ENCODE measurements at places on chromosomes 2 and 18.
A peak's percentile ranks its signal among the peaks of the same experiment; 100 is the strongest.

- no peak for DNase-seq
Observed at GRCh38 chr2:29335396-29335795, 220.2 kb downstream of the CLIP4 start.

- DNase-seq, result peak; percentile 50
Observed at GRCh38 chr18:46333431-46334135, 229.4 kb downstream of the HAUS1 start.

- DNase-seq, result no peak
Observed at GRCh38 chr18:31199190-31199769, 36.6 kb upstream of the DSC1 start.

DNA sequence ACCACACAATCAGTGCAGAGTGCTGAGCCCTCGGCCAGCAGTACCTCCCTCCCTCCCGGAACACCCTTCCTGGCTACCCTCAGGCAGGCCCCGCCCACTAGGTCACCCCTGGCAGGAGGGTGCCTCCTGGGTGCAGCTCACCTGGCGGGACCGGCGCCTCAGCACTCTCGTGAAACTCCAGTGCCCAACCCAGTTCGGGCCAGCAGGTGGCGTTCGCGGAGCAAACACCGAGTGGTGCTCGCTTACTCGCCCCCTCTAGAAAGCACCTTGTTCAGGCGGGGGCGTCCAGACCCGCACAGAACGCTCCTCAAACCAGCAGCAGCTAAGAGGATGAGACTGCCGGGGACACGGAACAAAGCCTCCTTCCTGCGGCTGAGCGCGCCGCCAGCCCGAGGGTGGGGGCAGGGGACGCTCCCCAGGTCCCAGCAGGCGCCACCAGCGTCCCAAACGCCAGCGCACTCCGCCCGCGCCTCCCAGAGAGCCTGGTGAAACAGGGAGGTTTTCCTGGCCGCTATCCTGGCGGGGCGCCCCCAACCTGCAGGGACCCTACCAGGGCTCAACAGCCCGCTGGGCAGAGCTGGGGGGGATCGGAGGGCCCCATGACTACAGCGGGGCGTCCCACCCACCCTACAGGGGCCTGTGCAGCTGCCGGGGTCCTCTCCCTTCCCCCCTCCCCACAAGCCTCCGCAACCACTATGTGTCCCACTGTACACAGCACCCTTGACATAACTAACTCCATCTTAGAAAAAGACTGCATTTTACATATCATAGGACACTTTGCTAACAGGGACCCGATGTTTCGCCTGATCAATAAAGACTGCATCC, 44.7 kb downstream of the MRPS5 start:
- DNase-seq, result peak; percentile 77

GRCh38 chr2:65130664-65131175, 814 bp upstream of the RAB1A start:
- no peak for DNase-seq

GRCh38 chr2:106932644-106933043, 46.7 kb upstream of the ST6GAL2 start:
- no peak for DNase-seq

DNA sequence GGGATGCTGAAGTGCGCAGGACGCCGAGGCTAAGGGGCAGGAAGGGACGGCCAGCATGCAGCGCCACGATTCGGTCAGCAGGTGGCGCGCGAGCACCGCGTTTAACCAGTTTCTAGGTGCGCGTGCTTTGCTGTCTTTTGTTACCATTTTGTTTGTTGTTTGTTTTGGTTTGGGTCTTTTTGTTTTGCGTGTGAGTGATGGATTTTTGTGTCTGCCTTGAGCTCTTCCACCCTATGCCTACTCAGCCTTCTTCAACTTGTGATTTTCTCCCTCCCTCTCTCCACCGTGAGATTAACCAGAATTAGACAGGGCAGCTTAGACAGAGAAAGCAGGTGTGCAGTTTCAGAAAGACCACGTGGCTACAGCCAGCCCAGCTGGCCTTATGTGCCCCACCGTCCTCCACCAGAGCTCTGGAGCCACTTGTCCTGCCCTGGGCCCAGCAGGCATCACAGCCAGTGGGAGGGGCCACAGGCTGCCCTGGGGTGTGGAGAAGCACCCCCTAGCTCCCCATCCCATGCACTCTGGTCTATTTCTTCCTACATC, 180.2 kb downstream of the RNF144A start:
- peak; percentile 49 for DNase-seq

DNA sequence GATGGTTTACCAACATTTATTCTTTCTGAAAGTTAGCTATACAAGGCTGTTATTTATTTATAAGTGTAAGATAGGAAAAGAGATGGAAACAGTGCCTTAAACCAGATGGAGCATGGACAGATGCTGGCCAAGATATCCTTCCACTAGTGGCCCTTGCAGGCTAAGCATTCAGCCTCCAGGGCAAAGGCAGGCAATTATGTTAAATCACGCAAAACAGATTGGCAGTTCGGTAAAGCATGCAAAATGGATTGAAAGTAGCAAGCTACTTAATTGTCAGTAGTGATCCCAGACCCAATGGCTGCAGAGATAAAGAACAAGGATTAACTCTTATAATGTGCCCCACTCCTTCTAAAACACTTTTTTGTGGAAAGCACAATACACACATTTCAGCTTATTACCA, 105.4 kb upstream of the MAP4K3 start:
- DNase-seq, result no peak

- DNase-seq, result peak; percentile 11
Observed at GRCh38 chr18:58321986-58322385, 278.0 kb downstream of the NEDD4L start.

DNA sequence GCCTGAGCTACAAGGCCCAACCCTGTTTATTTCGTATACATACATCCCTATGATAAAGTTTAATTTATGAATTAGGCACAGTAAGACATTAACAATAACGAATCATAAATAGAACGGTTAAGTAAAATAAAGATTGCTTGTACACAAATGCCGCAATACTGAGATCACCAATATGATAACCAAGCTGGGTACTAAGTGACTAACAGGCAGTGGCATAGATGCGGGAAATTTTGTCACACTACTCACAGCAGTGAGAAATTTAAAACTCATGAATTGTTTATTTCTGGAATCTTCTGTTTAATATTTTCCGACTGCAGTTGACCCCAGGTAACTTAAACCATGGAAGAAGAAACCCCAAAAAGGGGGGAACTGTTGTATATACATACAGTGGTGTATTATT, 33.4 kb downstream of the NEURL3 start:
- no peak for DNase-seq

GRCh38 chr2:172783165-172783898, 47.7 kb downstream of the RAPGEF4 start:
- no peak for DNase-seq

- no peak for DNase-seq
Observed at GRCh38 chr2:104708967-104709366, 144.9 kb upstream of the POU3F3 start.

DNA sequence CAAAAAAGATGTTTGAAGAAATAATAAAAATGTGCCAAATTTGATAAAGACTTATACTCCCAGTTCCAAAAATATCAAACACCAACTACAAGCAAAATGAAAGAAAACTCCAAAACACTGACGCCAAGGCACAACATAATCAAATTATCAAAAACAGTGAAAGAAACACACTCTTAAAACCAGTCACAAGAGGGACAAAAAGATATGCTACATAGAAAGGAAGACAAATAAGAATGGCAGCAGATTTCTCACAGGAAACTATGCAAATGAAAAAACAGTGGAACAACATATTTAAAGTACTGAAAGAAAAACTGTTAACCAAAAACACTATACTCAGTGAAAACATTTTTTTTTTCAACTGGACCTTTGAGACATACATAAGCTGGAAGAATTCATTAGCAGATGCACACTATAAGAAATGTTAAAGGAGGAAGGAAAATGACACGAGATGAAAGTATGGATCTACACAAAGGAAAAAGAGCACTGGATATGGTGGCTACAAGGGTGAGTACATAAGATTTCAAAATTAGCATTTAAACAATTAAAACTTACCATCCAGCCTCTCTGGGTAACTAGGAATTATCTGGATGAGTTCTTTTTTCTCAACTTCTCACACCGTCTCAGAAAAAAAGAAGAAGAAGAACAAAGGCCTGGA, 94.0 kb upstream of the ACVR1C start:
- DNase-seq, result no peak

GRCh38 chr2:27723372-27724144, 48.0 kb upstream of the MRPL33 start:
- peak; percentile 27 for DNase-seq

- no peak for DNase-seq
Observed at GRCh38 chr2:160910681-160911080, 249.5 kb upstream of the TANK start.

- DNase-seq, result no peak
Observed at GRCh38 chr2:20934236-20934635, 109.6 kb downstream of the APOB start.

- DNase-seq, result peak; percentile 42
Observed at GRCh38 chr2:121810959-121811853, 55.8 kb downstream of the TSN start.

DNA sequence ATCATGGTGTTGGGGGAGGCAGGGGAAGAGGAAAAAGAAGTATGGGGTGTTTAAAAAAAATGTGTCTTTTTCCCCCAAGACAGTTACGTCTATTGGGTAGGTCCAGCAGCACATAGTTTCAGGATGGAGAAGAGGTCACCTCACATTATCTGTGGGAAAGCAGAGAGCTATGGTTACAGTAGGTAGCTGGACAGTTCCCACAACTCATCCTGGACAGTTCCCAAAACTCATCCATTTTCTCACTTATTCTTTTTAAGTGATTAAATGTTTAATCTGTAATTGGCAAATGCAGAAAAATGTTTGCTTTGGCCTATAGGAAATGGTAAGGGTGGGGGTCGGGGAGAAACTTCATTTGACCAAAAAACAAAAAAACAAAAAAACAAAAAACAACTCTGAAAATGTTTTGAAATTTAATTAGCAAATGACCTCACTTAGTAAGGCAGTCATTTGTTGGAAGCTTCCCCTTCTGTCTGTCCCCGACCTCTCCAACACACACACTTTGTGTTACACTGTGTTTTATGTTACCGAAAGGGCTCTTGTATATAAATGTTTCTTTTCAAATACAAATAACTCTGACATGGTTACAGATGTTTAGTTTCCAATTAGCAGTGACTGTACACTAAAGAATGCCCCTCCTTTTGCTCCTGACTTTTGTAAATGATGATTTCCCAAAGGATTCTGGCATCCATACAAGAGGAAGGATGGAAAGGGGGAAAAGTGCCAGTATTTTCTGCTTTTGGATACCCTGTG, 173.3 kb upstream of the ZFP36L2 start:
- no peak for DNase-seq

- no peak for DNase-seq
Observed at GRCh38 chr18:59516356-59517155, 157.5 kb upstream of the LMAN1 start.

All from Jurkat, Clone E6-1 (cell line).